ENCODE measurements at places on chromosomes 3 and 15.

- peak; percentile 48 for DNase-seq
These were observed 106.7 kb downstream of the GHSR start for GRCh38 chr3:172341482-172342059.

DNA sequence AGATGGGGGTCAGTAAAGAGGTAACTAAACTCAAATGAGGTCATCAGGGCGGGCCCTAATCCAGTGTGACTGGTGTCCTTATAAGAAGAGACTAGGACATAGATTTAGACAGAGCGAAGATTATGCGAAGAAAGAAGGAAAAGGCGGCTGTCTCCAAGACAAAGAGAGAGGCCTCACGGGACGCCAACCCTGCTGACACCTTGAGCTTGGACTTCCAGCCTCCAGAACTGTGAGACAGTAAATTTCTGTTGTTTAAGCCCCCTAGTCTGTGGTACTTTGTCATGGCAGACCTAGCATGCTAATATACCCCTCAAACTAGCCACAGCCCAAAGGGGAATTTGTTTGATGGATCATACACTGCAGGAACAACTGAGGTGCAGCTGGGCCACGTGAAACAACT is 183.0 kb downstream of the ABHD5 start:
- no peak for DNase-seq

DNA sequence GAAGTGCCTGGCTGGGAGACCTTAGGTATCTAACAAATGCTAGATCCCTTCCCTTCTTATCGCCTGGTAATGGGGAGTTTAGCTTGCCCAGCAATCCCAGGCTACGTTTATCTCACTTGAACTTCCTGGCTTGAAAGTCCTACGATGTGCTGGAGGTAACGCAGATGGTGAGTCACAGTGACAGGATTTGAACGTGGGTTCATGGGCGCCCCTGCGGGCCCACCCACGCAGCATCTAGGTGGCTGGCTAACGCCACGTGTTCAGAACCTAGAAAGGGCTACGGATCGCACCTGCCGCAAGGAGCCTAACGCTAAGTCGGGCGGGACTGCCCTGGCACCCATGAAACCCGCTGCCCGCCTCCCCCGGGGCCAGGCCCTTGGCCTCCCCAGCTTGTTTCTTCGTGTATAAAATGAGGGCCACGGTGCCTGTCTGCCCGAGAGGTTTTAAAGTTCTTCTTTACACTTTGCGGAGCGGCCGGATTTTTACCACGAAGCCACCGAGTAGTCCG is 600 bp upstream of the USP3 start:
- no peak for DNase-seq

- no peak for DNase-seq
These were observed 25.9 kb downstream of the CEMIP start for GRCh38 chr15:80804970-80805495.

DNA sequence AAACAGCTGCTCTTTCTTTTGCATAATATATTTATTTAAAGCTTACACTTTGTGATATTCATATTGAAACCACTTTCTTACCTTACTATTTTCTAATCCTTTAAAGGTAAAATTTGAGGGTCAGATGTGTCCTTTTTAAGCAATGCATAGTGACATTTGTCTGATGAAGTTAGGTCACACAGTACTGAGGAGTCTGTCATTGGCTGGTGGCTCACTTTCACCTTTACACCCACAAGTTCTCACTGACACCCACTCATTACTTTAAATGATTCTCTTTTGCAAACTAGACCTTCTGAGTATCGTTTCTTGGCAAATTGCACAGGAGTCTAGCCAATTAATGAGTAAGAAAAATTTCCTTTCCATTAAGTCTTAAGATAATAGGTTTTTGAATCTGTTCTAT is 758.3 kb upstream of the ARPP21 start:
- DNase-seq, result no peak

DNA sequence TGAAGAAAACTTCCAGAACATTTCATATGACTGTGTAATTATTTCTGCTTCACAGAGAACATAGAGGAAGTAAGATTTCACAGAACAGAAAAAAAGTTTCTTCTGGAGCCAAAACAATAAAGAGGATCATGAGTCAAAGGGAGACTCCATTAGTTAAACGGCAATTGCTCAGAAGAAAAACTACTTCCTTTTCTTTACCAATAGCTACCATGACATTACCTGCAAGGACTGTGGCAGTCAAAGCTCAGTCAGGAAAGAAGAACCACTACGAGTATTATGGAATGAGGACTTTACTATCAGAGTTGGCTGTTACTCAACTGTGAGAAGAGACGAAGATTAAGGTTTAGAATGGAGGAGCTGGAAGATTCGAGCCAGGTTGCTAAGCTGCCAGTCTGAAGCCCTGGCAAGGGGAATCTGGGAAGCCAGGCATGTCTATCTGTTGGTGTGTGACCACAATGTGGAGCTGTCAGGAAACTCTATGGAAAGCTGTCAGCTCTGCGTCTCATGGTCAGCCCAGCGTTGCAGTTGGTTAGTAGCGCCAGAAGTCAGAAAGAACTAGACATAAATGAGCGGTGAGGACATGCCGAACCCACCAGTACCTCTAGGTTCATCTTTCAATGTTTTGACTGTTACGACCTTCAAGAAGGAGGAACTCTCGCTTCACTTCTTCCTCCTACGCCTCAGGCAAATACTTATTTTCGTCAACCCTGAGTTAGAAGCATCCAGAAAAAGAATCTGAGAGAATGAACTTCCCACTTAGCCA is 604.3 kb downstream of the FGF12 start:
- DNase-seq, result no peak

DNA sequence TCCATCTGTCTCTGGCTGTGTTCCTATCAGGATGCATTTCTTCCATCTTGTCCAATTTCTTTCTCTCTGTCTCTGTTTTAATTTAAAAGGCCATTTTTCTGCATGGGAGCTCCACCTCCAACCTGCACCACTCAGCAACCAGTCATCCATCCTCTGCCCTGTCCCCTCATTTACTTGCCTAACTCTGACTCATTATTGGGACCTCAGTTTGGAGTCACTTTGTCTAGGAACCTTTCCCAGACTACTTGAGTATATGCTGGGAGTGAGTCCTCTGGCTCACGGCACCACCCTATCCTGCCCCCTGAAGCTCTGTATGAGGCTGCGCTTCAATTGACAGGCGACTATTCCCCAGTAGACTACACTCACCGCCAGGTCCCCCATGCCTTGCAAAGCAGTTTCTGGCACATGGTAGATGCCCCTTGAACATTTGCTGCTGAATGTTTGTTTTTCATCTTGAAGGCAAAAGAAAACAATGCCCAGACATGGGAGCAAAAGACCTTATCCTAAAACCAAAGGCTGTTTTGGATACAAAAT is 513.3 kb upstream of the CFAP20DC start:
- no peak for DNase-seq

- DNase-seq, result peak; percentile 29
These were observed 10.9 kb downstream of the SEMA3F start for GRCh38 chr3:50165910-50166538.

- DNase-seq, result no peak
These were observed 12.9 kb downstream of the PLS1 start for GRCh38 chr3:142609136-142609535.

DNA sequence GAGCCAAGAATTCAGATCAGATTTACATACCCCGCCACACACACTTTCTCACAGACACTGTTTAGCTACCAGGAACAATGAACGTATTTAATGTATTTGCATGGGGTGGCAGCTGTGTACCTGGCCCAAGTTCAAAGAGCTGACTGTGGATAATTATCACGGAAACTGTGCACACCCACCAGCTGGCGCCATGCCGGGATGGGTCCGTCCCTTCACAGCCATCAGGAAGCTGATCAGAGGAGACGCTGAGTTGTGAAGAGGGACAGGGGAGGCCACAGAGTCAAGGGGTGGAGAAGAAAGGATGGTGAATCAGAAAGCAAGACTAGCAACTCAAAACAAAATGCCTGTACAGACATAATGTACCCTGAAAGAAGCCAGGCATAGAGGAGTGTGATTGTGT is 13.1 kb upstream of the PLA2G4D start:
- DNase-seq, result no peak

GRCh38 chr15:63474810-63475316 is 29.5 kb upstream of the USP3 start:
- DNase-seq, result no peak

GRCh38 chr3:121998030-121998580 is 23.9 kb downstream of the ILDR1 start:
- no peak for DNase-seq

- no peak for DNase-seq
These were observed 7.8 kb upstream of the ISLR2 start for GRCh38 chr15:74122403-74123130.

- DNase-seq, result no peak
These were observed 43.3 kb downstream of the CAPN3 start for GRCh38 chr15:42402455-42403205.

DNA sequence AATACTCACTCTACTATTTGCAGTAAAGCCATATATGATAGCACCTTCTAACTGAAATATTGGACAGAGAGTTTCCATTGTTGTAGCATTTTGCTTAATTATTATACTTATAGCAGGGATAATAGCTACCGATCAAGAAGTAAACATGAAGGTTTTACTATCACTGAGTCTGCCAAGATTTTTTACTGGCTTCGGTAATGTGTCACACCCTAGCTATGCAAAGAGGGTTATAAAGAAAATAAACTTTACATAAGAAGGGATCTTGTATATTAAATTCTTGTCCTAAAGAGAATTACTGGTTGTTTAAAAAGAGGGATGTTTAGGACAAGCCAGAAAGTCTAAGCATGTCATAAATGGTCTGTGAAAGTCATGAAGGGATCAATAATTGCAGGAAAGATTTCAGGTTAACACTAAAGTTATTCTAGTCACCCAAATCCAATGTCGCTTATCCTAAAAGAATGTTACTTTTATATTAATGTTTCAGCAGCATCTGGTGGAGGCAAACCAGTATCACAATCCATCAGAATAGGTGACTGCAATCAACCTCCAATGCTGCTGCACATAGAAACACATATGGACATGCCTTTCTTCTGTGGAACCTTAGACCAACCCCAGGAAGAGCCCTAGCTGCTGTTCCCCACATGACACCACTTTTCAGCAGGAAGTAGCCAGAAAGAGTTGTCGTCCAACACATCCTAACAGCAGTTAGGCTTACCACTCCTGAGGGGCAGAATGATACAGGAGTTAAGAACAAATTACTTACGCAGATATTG is 62.7 kb upstream of the GK5 start:
- no peak for DNase-seq

- DNase-seq, result no peak
These were observed 16.1 kb upstream of the GHSR start for GRCh38 chr3:172464306-172464705.

- no peak for DNase-seq
These were observed 103.0 kb downstream of the MAGI1 start for GRCh38 chr3:65935724-65936123.

- DNase-seq, result no peak
These were observed 9.5 kb downstream of the EBLN2 start for GRCh38 chr3:73070675-73071575.

- DNase-seq, result no peak
These were observed 16.9 kb upstream of the FAM81A start for GRCh38 chr15:59420986-59421618.

GRCh38 chr15:47186075-47186474 is 531.2 kb upstream of the SEMA6D start:
- DNase-seq, result no peak

DNA sequence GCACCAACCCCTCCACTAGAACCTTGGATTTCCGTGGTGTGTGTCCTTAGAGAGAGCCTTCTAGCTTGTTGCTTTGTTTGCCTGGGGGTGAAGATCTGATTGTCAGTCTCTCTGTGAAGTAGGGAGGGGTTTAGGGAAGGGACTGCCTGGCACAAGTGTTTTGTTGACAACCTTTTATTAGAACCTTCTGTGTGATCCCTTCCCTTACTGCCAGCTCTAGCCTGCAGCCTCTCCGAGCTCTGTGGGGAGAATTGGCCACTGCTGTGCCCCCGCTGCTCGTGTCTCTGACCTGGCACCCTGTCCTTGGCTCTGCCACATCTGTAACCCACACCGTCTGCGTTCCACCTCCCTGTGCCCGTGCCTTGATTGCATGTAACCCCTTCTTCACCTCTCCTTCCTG is 30.9 kb upstream of the PCSK6 start:
- no peak for DNase-seq

DNA sequence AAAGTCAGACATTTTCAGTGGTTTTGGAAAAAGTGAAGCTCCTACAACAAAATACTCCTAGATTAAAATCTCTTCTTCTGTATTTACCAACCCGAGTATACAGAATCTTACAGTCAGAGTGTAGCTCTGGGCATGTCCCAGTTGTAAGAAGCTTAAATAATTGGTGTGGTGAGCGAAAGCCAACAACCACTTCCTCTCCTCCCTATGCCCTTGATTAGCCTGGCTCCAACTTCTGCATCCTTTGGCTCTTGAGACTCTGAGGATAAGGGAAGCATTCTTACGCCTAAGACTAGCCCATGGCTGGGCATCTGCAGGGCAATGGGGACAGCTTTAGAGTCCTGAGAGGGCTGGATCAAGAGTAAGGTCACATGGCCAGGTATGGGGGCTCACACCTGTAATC is 25.5 kb downstream of the RFT1 start:
- no peak for DNase-seq

DNA sequence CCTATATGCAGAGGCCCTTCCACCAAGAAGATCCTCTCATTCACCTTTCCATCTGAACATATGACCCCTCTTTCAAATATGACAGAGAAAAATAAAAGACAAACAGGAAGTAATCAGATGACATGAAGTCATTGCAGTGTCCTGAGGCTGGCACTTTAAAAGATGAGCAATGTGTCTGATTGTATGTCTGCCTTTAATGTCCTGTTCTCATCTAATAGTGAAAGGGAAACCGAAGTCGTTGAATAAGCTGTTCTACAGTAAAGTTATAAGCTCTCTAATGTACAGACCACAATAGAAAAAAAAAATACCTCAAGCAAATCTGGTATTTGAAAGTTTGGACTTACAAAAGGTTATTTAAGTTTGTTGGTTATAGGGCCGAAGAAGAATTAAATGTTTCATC is 243.0 kb downstream of the CLSTN2 start:
- no peak for DNase-seq

- DNase-seq, result no peak
These were observed 538.2 kb downstream of the FOXP1 start for GRCh38 chr3:71045212-71045916.

- peak; percentile 74 for DNase-seq
These were observed 8.6 kb downstream of the PKM start for GRCh38 chr15:72222393-72222792.

GRCh38 chr3:123634149-123635051 is 49.5 kb upstream of the HACD2 start:
- no peak for DNase-seq

- no peak for DNase-seq
These were observed 30.5 kb downstream of the RNF13 start for GRCh38 chr3:149843502-149843901.

DNA sequence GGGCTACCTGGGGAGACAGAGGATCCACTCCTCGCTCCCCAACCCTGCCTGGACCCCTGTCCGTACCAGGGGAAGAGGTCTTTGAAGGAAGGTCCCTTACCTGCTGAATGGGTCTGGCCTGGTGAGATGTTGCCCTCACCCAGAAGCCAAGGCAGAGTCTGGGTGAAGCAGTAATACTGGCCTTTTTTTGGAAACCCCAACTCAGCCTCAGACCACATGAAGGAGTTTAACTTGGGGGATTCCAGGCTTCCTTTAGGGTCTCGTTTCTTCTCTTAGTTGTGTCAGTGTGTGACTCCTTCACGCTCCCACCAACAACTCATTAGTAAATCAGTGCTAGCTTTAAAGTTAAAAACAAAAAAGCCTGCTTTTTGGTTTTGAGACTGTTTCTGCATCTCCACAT is 45.6 kb downstream of the RTP1 start:
- DNase-seq, result no peak

Data from cerebellum (tissue), 4 donors.